ENCODE measurements at places on chromosomes 5 and 9.

- DNase-seq: no peak
Measured at GRCh38 chr5:73948720-73949119, 322.7 kb downstream of the ARHGEF28 start.

GRCh38 chr5:65830856-65831255 lies 95.5 kb upstream of the ERBIN start:
- no peak for DNase-seq

DNA sequence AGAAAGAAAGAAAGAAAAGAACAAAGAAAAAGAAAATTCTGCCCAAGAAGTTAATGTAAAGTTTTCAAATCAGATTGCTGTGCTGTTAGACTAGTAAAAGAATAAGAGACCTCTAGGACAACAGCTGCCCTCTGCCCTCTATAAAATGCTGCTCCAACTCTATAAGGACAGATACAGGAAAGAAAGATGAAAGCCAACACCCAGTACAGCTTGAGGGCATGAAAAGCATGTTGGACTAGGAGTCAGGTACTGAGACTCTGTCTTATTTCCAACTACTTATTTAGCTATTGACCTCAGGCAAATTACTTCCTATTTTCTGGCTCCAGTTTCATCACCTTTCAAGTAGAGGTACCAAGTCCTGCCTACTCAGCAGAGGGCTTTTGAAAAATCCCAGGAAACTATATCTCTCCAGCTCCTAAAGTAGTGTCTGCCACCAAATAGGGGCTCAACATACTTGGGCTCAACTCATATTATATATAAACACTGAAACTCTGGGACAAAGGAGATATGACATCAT lies 5.7 kb downstream of the HBEGF start:
- DNase-seq: no peak

GRCh38 chr5:16461782-16462181 lies 3.8 kb downstream of the ZNF622 start:
- DNase-seq: no peak

DNA sequence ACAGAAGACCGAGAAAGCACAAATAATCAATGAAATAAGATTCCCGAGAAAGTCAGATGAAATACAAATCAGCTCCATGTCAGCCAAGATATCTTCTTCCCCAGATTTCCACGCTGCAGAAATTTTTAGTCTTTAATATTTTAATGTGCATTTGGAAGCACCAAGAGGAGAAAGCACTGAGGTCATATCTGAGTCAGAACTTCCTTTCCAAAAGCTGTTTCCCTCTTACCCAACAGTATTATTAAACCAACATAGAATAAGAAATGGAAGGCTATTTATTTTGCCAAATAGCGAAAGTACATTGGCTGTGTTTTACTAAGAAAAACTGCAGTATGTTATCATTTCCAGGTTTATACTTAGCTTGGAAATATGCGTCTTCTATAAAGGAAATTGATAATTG lies 772.1 kb upstream of the CDH9 start:
- DNase-seq: no peak

DNA sequence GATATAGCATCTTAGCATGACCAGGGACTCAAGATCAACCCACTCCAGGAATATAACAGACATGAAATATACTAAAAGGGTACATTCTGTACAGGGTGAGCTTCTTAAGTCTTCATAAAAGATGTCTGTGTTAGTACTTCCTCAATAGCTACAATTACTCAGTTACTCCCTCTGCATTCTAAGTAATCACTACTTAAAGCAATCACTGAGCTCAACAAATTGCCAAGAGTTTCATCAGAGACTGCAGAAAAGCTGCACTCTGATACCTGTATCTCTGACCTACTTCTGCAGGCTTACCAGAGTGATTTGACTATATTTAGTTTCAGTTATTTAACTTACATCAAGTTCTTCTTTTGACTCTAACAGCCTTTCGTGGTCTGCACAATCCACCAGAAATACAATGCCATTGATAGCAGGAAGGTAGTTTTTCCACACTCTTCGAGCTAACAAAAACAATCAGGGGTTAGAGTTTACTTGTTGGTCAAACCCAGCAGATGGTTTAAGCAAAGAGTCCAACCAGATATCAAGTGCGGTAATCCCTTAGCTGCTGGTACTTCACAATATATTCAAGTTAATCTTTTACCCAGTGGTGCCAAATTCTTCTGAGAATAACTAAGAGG lies 23.3 kb downstream of the SAR1B start:
- no peak for DNase-seq
